NCI-H1105 treated with DMSO at 0.1 percent for 48 hours (cell line): ENCODE measurements at places on chromosomes 11 and 22.

DNA sequence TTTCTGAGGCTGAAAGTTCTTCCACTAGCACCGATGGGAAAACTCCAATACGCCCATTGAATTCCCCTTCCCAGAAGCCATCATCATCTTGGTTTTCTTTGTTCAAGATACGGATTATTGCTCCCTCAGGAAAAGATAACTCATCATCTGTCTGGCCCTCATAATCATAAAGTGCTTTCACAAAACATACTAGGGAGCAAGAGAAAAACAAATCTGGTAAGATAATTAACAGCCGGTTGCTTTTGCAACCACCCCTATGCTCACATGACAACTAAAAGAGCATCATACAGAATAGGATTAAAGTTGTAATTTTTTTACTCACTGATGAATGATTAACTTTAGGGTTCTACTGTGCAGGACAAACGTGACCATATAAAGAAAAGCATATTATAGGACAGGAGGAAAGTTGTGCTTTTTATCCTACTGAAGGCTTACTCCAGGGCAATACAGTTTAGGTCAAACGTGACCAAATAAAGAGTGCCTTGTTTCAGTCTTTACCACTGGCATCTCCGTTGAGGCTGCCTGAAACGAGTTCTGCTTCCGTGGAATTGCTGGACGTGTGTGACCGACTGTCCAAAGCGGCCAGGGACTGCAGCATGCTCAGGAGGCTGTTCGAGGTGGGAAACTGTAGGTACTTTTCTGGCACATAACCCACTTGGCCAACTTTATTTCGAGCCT lies 28.6 kb downstream of the ATG16L2 start:
- DNase-seq = no peak

DNA sequence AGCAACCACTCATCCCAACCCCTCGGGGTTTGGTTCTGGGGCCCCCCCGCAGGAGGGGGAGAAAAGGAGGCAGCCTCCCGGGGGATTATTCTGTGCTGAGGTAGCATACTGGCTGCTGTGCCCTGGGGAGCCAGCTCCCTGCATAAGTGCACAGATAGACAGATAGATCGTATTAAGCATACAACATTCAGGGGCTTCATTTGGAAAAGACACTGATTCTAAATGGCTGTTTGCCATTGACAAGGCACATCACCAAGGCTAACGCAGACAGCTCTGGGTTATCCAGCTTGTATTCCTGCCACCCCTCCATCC lies 547.9 kb downstream of the BUD13 start:
- DNase-seq = no peak

- DNase-seq = no peak
Measured at GRCh38 chr11:44987506-44987905, 36.8 kb upstream of the TP53I11 start.

GRCh38 chr11:15278128-15278527 lies 163.4 kb downstream of the INSC start:
- no peak for DNase-seq

DNA sequence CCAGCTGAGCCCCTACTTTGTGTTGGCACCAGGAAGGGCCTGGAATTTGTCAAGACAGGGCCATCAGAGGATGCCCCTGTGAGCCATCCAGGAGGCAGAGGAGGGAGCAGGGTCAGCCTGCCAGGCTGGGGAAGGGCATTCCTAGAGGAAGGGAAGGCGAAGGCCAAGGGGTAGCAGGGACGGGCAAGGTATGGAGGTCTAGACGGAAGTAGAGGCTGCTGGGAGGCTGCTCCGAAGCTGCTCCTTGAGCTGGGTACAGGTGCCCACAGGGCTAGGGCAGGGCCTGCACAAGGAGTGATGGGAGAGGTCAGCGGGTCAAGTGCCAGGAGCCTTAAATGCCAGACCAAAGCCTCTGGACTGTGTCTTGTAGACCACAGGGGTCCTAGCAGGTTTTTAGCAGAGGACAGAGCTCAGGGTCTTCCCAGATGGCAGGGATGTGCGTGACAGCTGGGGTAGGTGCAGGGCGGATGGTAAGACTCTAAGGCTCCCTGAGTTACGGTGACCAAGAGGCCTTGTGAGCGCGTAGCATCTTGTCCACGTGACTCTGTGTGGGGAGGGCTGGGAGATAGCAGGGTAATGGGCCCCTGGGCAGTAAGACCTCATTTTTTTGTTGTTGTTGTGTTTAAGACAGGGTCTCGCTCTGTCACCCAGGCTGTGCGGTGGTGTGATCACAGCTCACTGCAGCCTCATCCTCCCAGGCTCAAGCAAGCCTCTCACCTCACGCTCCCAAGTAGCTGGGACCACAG lies 31.7 kb upstream of the CSNK1E start:
- no peak for DNase-seq

DNA sequence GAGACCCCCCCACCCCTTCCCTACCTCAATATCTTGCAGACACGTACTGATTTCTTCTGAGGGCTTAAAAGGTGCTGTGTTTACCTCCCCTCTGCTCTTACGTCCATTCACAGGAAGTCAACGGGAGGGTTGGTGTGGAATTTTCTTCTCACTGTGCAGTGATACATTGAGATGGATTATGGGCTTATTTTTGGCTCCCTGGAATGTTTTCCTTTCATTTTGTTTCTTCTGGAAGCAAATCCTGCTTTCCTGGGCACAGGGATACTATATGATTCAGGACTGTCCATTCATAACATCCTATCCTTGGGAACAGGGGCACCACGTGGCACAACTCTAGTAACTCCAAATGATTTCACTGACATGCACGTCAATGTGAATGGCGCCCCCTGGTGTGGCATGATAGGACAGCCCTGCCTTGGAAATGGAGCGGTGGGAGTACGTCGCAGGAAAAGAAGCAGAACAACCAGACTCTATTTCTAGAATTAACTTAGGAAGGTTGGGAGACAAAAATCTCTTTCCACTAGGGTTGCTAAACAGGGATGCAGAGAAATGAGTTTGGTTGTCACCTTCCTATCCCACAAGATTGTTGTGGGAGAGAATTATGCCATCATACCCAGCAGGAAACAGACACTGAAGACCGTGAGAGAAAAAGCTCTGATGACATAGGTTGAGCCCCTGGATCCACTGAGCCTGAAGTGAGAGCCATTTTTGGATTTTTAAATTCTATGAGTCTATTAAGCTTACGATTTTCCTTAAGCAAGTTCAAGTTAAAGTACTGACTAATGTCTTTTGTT lies 146.5 kb upstream of the RAG2 start:
- DNase-seq = peak; percentile 38

GRCh38 chr11:59263225-59263894 lies 50.6 kb upstream of the MPEG1 start:
- DNase-seq = no peak

DNA sequence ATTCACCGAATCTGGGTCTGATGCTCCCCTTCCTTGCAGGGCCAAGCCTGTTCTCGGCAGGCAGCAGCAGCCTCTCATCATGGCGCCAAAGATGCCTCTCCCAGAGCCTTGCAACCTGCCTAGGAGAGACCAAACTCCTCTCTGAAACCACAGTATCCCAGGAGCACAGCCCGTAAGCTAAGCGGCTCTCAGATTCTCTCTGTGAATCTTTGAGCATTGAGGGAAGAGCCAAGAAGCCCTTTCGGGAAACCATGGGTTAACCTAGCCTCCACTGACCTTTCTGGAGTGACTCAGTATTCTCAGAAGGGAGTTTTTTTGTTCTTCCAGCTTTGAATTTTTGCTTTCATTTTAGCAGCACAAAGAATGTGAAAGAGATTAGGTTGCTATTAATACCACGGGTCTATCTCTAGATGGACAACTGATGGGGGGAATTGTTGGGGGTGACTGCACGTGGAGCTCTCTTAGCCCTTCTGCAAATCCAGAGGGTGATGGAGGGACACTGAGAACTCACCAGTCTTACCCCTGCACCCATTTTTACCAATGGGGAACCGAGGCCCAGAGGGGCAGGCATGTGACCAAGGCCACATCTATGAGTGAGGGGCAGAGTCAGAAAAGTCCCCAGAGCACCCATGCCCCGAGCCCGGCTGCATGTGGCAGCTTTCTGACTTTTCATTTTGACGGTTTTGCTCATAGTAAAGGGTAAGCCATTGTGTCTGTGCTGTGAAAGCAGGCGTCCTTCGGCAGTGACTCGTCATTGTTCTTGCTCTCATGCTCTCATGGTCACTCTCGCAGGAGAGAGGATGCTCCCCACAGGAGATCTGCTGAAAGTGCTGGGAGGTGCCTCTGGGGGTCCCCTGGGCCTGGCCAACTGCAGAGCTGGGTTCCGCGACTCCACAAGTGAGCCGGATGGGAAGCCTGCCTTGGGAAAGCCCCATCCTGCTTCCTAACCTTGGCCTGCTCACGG lies 36.0 kb downstream of the IRAG1 start:
- DNase-seq = no peak

GRCh38 chr22:41551877-41552582 lies 7.8 kb upstream of the POLR3H start:
- no peak for DNase-seq

DNA sequence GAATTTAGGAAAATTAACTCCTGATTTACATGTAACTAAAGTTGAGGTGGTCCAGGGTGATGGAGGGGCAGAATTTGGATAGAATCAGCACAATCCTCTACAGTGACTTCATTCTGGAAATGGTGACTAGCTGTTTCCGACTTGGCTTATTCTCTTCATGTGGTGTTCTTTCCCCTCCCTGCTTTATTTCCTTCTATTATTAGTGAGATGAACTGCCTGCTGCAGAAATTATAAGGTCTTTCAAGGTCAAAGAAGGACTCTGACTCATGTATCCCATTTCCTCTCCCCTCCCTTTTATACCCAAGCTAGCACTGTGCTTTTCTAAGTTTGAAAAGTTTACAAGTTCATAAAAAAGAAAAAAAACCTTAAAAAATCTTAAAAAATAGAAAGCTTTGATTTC lies 12.2 kb upstream of the MRPL17 start:
- DNase-seq = no peak

DNA sequence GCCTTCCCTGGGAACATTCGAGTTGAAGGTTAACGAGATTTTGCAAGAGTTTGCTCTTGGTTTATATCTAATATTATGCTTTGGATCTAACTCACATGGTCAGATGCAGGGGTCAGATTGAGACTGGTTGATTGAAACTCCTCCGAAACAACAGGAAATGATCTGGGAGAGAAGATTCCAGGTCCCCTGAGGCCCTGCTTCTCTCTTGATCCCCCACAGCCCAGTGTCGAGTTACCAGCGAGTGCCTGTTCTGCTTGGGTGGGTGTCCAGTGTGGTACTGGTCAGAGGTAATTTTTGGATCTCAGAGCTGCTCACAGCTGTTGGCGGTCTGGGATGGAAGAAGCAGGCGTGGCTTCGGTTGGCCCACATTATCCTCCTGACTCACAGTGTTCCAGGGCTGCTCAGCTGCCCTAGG lies 9.2 kb downstream of the FBLN1 start:
- no peak for DNase-seq

- DNase-seq = no peak
Measured at GRCh38 chr11:86678296-86678695, 5.9 kb upstream of the ME3 start.

- peak; percentile 56 for DNase-seq
Measured at GRCh38 chr22:44479662-44480061, 18.4 kb downstream of the RTL6 start.

GRCh38 chr11:83256602-83257340 lies 29.4 kb downstream of the CCDC90B start:
- DNase-seq = no peak

- peak; percentile 27 for DNase-seq
Measured at GRCh38 chr22:35150183-35151107, 84.5 kb downstream of the ISX start.

- peak; percentile 43 for DNase-seq
Measured at GRCh38 chr11:64887757-64888405, 9.5 kb upstream of the EHD1 start.

GRCh38 chr11:15006139-15006759 lies 34.1 kb upstream of the CALCA start:
- DNase-seq = peak; percentile 67

DNA sequence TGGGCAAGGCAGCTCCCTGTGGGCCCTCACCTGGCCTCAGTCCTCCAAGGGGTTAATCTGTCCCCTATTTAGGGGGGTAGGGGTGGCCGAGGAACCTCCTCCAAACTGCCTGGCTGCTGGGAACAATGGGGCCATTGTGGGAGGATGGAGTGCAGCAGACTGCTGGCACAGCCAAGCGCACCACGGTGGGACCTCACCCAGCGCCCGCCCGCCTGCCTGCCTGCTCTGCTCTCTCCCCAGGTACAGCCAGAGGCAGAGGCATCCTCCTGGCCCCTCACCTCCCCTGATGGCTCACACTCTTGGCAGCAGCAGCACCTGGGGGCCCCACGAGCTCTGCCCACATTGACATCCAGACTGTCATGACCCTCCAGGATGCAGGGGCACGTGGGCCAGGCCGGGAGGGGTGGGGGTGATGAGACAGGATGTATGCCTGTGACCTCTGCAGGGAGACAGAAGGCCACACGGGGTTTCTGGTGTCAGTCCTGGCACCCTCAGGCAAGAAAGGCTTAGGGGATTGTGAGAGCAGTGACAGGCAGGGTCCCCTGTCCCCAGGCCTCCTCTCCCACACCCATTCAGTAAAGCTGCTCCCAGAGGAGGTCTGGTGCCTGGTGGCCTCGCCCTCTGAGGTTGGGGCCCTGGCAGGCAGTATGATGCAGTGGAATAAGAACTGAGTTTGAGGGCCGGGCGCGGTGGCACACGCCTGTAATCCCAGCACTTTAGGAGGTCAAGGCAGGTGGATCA lies 11.4 kb downstream of the BCL9L start:
- DNase-seq = no peak
